ENCODE measurements at places on chromosomes 7 and 10. TPM values are rescaled to one million over a fixed set of nuclear protein-coding genes. Genes with fewer than 3 reads are reported as not detected.
A peak's percentile ranks its signal among the peaks of the same experiment; 100 is the strongest.

DNA sequence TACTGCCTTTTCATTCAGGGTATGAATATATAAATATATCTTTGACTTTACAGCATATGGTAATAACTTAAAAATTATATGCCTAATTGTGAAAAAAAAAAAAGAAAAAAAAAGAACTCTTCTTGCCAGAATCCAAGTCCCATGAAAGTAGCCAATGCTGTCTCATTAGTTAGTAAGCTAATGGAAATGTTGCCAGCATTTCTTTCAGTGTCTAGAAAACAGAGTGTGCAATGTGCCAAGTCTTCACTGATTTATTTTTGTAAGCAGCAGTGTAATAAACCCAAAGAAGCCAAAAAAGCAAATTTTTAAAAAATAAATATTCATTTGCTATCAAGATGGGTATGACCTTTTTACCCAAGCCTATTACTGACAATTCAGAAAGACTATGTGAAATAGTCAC, 31.1 kb upstream of the LRRN3 start:
- DNase-seq = peak; percentile 55

GRCh38 chr7:120226188-120226587, 46.8 kb upstream of the KCND2 start:
- DNase-seq = no peak

DNA sequence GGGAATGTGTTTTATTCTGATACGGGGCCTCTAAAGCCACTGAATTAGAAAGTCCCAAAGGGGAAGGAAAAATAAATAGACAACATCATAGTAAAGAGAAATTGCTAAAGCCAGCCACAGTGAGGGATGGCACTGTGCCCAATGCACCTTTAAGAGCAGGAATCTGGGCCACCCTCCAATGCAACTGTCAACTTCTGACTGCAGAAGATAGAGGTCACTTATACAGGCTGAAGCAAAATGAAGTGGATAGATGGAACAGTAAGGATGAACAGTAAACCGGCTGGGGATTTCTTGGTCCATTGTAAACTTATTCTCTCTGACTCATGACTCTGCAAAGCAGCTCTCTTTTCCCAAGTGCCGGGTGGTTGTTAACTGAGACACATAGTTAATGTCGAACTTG, 54.0 kb upstream of the KCNIP2 start:
- DNase-seq = peak; percentile 30

DNA sequence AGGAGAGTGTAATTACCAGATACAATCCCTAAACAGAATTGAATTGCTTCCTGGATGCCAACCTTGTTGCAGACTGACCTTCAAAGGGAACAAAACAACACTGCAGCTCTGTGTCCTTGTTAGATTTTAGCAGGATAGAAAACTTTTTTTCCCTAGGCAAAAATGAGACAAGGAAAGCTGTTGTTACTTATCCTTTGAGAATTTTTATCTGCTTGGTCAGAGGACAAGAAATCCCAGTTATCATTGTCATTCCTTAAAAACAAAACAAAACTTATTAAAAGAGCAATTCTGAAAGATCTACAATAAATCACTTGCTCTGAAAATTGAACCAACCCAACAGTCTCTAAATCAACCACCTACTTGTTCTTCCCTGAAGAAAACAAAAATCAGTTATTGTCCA, 652.6 kb downstream of the REEP3 start:
- DNase-seq = no peak

Gene NPTX2
- 0.41 TPM for polyA plus RNA-seq

DNA sequence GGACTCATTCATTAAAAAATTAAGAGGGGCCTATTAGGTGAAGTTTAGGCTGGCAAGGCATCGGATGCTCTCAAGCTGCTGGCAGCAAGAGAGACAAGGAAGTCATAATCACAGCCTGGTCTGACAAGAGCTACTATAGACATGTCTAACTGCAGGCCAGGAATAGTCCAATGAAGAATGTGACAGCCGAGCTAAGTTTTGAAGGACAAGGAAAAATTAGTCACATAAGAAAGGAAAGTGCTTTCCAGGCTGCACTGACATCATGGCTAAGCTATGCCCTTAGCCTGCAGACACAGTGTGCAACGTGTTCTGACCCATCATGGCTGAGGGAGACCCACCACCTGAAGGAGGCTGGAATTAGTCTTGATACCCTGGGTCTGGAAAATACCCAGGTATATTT, 281.1 kb downstream of the PLXNA4 start:
- DNase-seq = no peak

DNA sequence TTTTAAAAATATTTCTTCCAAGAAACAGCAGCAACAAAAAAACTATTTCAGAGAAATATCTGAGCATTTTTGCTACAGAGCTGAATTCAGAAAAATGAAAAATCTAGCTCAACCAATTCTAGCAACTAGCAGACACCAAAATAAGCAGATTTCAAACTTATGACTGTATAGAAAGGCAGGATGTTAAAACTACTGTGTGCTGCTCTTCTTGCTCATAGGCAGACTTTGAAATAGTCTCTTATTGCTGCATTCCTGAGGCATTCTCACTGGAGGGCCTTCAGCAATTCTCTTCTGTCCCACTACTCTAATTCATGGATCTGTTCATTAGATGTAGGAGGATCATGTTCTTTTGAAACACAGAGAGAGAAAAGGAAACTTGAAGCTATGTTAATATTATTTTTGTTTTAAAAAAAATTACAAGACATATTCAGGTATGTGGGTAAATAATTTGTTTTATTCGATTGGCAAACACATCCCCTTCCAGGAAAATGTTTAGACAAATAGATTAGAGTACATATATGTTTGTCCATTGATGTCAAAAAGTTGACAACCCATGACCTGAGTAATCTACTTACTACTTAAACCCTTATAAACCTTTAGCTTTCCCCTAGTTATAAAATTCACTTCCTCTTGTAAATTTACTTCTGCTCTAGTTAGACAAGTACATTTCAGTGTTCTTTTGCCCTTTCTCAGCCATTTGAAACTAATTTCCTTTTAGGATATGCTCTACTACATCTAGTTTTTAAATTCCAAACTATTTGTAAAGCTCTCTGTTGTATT, 428.2 kb upstream of the POT1 start:
- DNase-seq = no peak

GRCh38 chr10:113555751-113556150, 2.9 kb downstream of the HABP2 start:
- no peak for DNase-seq

GRCh38 chr7:21414795-21415393, 13.0 kb upstream of the SP4 start:
- no peak for DNase-seq

GRCh38 chr7:80837345-80837744, 81.5 kb downstream of the SEMA3C start:
- DNase-seq = no peak

Data from GM23248 (cell line).